ENCODE measurements at places on chromosomes 5 and 9.
A peak's percentile ranks its signal among the peaks of the same experiment; 100 is the strongest.

DNA sequence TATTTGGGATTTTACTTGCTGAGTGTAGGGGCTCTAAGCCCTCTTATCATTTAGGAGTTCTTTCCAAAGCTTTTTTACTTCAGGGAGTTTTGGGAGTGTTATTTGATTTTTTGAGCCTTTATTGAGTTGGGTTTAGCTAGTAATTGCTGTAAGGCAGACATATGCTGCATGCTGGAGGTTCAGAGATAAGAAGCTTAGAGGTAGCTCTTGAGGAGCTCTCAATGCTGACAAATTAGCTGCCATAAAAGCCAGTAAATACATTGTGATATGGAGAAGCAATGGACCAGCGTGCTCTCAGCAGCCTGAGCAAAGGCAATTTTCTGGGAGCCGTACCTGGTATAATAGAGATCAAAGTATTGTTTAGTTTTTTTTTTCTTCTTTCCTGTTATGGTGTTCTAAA, 11.6 kb downstream of the ARHGEF28 start:
- no peaks in the 10 kb centered on the region for H3K27me3 ChIP-seq
- peak overlapping the region; percentile 93 for H3K27ac ChIP-seq
- H3K36me3 ChIP-seq = no peaks in the 10 kb centered on the region
- peaks cover 65% of the 10 kb centered on the region for H3K4me1 ChIP-seq

DNA sequence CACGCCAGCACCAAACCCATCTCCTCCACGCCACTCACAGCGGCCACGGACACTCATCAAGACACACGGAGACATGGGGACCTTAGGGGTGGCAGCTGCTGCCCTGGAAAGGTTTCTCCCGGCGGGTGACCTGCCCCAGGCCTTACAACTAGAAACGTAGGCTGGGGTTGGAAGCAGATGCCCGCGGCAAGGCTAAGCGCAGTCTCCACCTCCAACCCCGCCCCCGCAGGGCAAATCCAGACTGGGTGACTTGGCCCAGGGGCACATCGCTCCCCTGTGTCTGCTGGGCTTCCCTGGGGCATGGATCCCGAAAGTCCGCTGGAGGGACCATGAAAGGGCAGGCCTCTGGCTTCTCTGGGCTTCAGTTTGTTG, 12.0 kb upstream of the ASS1 start:
- H3K4me3 ChIP-seq = peak overlapping the region; percentile 29
- H3K36me3 ChIP-seq = no peaks in the 10 kb centered on the region
- peaks cover 18% of the 10 kb centered on the region for H3K4me1 ChIP-seq
- H3K27ac ChIP-seq = no peak overlapping the region
- peaks cover 26% of the 10 kb centered on the region for H3K27me3 ChIP-seq

GRCh38 chr5:5139336-5139776, 774 bp upstream of the ADAMTS16 start:
- no peak overlapping the region for H3K27ac ChIP-seq
- H3K4me1 ChIP-seq = no peaks in the 10 kb centered on the region
- DNase-seq = no peak
- no peaks in the 10 kb centered on the region for H3K36me3 ChIP-seq
- H3K4me3 ChIP-seq = no peak overlapping the region
- peaks cover 32% of the 10 kb centered on the region for H3K27me3 ChIP-seq

DNA sequence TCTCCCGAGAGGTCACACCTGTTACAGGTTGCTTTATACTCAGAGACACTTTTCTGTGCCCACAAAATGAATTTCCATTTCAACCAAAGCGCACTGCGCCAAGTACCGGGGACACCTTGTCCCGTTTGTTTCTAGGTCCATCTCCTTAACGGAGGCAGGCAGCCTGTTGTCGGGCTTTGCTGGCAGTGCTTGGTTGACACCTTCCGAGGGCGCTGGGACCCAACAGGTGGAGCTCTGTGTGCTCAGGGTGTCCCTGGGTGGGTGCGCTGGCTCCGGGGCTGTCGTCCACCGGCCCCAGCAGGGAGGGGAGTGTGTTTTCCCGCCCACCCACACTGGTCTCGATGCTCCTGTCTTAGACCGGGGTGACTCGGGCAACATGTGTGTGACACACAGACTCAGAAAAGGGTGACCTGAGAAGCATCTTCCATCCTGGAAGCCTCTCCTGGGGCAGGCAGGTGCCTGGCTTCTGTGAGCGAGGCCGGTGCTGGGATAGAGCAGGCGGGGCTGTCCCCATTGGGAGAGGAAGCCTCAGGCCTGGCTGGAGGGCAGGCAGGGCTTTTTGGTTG, 8.5 kb downstream of the RNU6ATAC start:
- no peak overlapping the region for H3K27ac ChIP-seq
- no peak for DNase-seq
- no peaks in the 10 kb centered on the region for H3K27me3 ChIP-seq
- no peak overlapping the region for H3K4me3 ChIP-seq

- peaks cover 23% of the 10 kb centered on the region for H3K4me1 ChIP-seq
- no peaks in the 10 kb centered on the region for H3K36me3 ChIP-seq
- peak overlapping the region; percentile 67 for H3K27ac ChIP-seq
Measured at GRCh38 chr9:84758817-84759216, 89.3 kb downstream of the NTRK2 start.

DNA sequence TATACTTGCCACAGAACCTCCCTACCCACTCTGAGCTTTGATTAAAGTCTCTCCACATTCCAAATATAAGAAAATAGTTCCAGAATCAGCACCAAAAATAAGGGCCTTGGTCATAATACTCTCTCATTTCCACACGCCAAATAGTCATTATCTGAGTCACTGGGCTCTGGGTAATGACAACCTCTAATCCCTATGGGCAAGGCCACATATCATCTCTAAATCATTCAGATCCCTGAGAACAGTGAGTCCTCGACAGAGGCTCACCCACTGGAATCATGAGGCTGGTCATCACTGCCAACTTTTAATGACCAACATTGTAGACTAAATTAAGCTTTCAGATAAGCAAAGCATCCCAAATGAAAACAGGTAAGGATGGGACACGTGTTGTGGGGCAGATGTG, 28.1 kb downstream of the FAM114A2 start:
- no peak overlapping the region for H3K4me3 ChIP-seq
- H3K27me3 ChIP-seq = no peaks in the 10 kb centered on the region
- no peak overlapping the region for H3K27ac ChIP-seq
- no peak for DNase-seq

DNA sequence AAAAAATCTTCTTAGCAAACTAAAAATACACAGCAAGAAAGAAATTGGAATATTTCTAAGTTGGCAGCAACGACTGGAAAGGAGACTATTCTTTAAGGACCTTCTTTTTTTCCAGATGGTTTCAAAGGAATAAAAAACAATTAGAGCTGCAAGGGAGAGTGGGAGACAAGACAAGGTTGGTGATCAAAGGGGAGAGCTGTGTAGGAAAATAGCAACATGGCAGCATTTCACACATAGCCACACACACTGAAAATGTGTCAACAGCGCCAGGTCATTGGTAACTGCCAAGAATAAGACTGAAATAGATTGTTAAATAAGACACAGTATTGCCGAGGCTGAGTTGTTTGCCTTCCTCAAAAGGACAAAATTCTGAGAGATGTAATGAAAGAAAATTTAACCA, 88.1 kb upstream of the TLE1 start:
- no peaks in the 10 kb centered on the region for H3K27me3 ChIP-seq
- no peak overlapping the region for H3K4me3 ChIP-seq
- no peak overlapping the region for H3K27ac ChIP-seq
- no peaks in the 10 kb centered on the region for H3K36me3 ChIP-seq
- no peak for DNase-seq
- H3K4me1 ChIP-seq = peaks cover 7% of the 10 kb centered on the region

- H3K27me3 ChIP-seq = no peaks in the 10 kb centered on the region
- H3K27ac ChIP-seq = no peak overlapping the region
Measured at GRCh38 chr5:135594416-135594960, 15.7 kb upstream of the CXCL14 start.

DNA sequence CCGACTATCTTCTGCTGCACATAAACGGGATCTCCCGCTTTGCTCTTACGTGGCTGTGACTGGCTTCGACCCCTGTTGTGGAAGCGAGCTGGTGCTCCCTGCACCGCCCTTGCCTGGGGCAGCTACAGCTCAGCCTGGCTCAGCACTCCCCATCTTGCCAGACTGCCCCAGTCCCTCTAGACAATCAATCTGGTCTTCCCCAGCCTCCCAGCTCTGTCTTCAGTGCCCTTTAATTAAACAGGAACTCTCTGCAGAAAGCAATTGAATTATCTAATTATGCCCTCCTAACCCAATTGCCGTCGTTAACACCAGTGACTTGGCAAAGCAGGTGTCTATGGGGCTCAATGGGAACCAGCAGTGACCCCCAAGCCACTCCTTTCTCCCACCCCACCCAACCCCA, 18.9 kb upstream of the NTNG2 start:
- H3K4me3 ChIP-seq = no peak overlapping the region
- H3K27ac ChIP-seq = no peak overlapping the region
- no peaks in the 10 kb centered on the region for H3K36me3 ChIP-seq
- peaks cover 7% of the 10 kb centered on the region for H3K4me1 ChIP-seq
- DNase-seq = no peak
- peaks cover 47% of the 10 kb centered on the region for H3K27me3 ChIP-seq

DNA sequence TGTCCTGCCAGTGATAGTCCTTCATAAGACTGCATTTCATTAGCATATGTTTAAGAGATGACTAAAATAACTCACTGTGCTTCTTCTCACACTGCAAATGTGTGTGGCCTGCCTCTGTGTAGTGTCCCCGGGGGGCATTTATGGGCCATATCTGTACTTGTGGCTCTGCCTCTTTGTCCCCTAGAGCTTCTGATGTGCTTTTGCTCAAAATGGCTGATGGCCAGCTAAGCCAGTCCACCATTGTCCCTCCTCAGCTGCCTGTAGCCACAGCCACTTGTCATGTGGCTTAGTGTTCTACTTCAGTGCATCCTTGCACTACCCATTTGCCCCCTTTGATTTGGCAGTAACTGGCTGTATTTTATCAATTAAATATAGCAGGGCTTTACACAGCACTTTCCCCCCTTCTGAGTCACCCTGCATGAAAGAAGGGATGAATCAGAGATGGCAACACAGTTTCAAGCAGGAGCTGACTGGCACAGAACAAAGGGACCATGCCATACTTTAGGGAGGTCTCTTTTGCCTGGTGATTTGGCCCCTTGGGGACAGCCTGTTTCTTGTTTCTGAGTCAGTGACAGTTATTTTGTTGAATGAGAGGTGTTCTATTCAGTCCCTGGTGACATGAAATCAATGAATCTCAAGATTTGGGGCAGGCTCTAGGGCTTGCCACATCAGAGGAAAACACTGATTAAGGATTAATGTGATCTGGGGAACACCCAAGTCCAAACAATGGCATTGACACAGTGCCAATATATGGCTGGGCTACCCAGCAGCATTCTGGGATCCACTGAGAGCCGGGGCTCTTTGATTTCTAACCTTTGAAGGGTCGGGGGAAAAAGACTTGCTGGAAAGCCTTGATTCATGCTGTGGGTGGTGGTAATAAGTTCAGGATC, 245.5 kb downstream of the SMARCA2 start:
- peaks cover 8% of the 10 kb centered on the region for H3K4me1 ChIP-seq
- H3K36me3 ChIP-seq = no peaks in the 10 kb centered on the region
- H3K27me3 ChIP-seq = no peaks in the 10 kb centered on the region
- no peak overlapping the region for H3K27ac ChIP-seq
- DNase-seq = no peak
- no peak overlapping the region for H3K4me3 ChIP-seq

GRCh38 chr5:134406390-134406789, 5.3 kb downstream of the CDKN2AIPNL start:
- no peaks in the 10 kb centered on the region for H3K27me3 ChIP-seq
- DNase-seq = no peak
- peaks cover 29% of the 10 kb centered on the region for H3K4me1 ChIP-seq
- no peak overlapping the region for H3K27ac ChIP-seq
- no peaks in the 10 kb centered on the region for H3K36me3 ChIP-seq

DNA sequence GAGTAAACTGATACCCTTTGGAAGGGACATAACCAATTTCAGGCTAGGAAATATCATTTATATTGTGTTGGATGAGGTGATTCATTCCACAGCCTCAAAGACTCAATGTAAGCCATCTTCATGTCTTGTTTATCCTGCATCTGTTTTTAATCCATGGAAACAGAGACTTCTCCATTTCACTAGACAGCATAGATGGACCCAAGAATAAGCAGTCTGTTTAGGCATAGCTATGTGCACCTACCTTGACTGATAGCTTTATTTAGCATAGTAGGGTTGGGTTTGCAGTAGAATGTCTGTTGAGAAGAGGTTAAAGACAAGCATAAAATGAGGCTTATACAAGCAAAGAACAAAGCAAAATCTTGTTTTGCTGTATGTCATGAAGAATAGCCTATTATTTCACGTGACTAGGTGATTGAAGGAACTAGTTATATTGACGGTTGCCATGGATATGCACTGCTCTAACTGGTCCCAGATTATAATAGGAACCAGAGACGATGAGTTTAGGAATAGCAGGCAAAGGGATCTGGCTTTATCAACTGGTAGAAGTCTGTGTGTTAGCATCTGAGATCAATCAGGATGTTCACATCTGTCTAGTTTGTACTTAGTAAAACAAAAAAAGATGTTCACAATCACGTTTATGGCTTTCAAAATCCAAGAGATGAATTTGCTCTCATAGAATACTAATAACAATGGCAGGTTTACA, 154.8 kb upstream of the KLF9 start:
- H3K27me3 ChIP-seq = no peaks in the 10 kb centered on the region
- H3K27ac ChIP-seq = no peak overlapping the region
- H3K36me3 ChIP-seq = no peaks in the 10 kb centered on the region
- H3K4me1 ChIP-seq = no peaks in the 10 kb centered on the region

- H3K36me3 ChIP-seq = no peaks in the 10 kb centered on the region
- H3K4me3 ChIP-seq = peak overlapping the region; percentile 99
- peaks cover 21% of the 10 kb centered on the region for H3K4me1 ChIP-seq
Measured at GRCh38 chr9:86354818-86355309, 654 bp upstream of the TUT7 start.

GRCh38 chr5:54045077-54045792, 265.1 kb downstream of the ARL15 start:
- no peaks in the 10 kb centered on the region for H3K4me1 ChIP-seq
- H3K4me3 ChIP-seq = no peak overlapping the region
- no peak overlapping the region for H3K27ac ChIP-seq
- H3K36me3 ChIP-seq = no peaks in the 10 kb centered on the region

DNA sequence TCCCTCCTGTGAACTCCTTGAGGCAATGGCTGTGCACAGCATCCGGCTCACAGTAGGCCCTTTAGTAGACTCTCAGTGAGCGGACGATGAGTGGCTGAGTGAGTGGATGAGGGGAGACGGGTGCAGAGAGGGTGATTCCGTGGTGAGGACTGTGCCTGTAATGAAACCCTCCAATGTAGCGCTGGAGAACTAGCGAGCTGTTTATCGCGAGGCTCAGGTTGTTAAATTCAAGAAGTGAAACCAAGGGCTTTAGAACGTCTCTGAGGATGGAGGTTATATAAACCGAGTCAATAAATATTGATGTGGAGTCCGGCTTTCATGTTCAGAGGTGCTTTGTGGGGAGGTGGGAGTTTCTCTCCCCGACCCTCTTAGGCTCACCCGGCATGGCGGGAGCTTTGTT, 53.2 kb downstream of the NSG2 start:
- H3K27ac ChIP-seq = no peak overlapping the region
- no peaks in the 10 kb centered on the region for H3K36me3 ChIP-seq
- no peaks in the 10 kb centered on the region for H3K4me1 ChIP-seq

DNA sequence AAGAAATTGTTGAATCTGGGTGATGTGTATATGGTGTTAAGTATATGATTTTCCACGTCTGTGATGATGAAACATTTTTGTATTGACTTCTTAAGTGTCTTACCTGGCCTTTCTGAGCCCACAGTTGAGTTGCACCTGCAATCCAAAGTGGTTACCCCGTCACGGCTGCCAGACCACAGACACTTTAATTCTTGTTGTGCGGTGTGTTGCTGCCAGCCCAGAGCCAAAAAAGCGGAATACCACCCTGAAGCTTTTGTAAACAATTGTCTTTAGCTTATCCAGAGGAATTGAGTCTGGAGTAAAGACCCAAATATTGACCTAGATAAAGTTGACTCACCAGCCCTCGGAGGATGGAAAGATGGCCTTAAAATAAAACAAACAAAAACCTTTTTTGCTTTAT, 35.1 kb downstream of the MTAP start:
- DNase-seq = no peak
- peaks cover 19% of the 10 kb centered on the region for H3K36me3 ChIP-seq
- H3K27me3 ChIP-seq = no peaks in the 10 kb centered on the region
